ENCODE measurements at places on chromosomes 12 and 14. TPM values are rescaled to one million over a fixed set of nuclear protein-coding genes. Genes with fewer than 3 reads are reported as not detected.

CYP46A1 gene
- total RNA-seq, result 0.68 TPM

PLEK2 gene
- 1.9 TPM for total RNA-seq

DPPA3 gene
- total RNA-seq, result not detected

CLEC1B gene
- total RNA-seq, result not detected

PTGDR gene
- 2.9 TPM for total RNA-seq

KERA gene
- total RNA-seq, result not detected

GLT8D2 gene
- 28.2 TPM for total RNA-seq

LALBA gene
- total RNA-seq, result not detected

DIO3 gene
- 3.9 TPM for total RNA-seq

XRCC3 gene
- total RNA-seq, result 5.3 TPM

HOXC4 gene
- total RNA-seq, result 18.4 TPM

ETV6 gene
- total RNA-seq, result 73.7 TPM

PRPH gene
- 0.49 TPM for total RNA-seq

CACNA1C gene
- 114 TPM for total RNA-seq

TAS2R7 gene
- not detected for total RNA-seq

CAPZA3 gene
- not detected for total RNA-seq

LRRC23 gene
- total RNA-seq, result 11.2 TPM

SLC16A7 gene
- total RNA-seq, result 60.2 TPM

SLC6A13 gene
- total RNA-seq, result 0.90 TPM

TPH2 gene
- total RNA-seq, result not detected

SOAT2 gene
- 0.63 TPM for total RNA-seq

KLRG1 gene
- total RNA-seq, result 4.5 TPM

CLIP1 gene
- total RNA-seq, result 182 TPM

CCDC177 gene
- total RNA-seq, result not detected

FGD4 gene
- 40.4 TPM for total RNA-seq

DNAH10 gene
- total RNA-seq, result not detected

SIX6 gene
- not detected for total RNA-seq

CLEC7A gene
- total RNA-seq, result 33.5 TPM

PCED1B gene
- 11.0 TPM for total RNA-seq

AJUBA gene
- total RNA-seq, result 16.2 TPM

SCN8A gene
- 0.42 TPM for total RNA-seq

CLEC4C gene
- not detected for total RNA-seq

PRICKLE1 gene
- total RNA-seq, result 34.9 TPM

SLC17A8 gene
- total RNA-seq, result not detected

TC2N gene
- total RNA-seq, result 126 TPM

WNT1 gene
- total RNA-seq, result not detected

SLCO1B1 gene
- not detected for total RNA-seq

ZFYVE21 gene
- 74.8 TPM for total RNA-seq

CISTR gene
- total RNA-seq, result not detected

ACTR10 gene
- total RNA-seq, result 73.0 TPM

TAS2R50 gene
- total RNA-seq, result 3.3 TPM

NUBPL gene
- total RNA-seq, result 10.7 TPM

ERP27 gene
- total RNA-seq, result 1.3 TPM

FOXG1 gene
- total RNA-seq, result not detected

PMEL gene
- 2.0 TPM for total RNA-seq

KCTD10 gene
- total RNA-seq, result 157 TPM

RNASE7 gene
- not detected for total RNA-seq

KRT1 gene
- total RNA-seq, result not detected

OTX2 gene
- total RNA-seq, result not detected
